ENCODE measurements at places on chromosomes 12 and 14.
A peak's percentile ranks its signal among the peaks of the same experiment; 100 is the strongest.

GRCh38 chr14:103731481-103731880, 15.9 kb downstream of the ZFYVE21 start:
- no peak for DNase-seq

- peak; percentile 15 for DNase-seq
These were observed 187.7 kb downstream of the GALC start for GRCh38 chr14:87805315-87805723.

- DNase-seq, result no peak
These were observed 102.2 kb upstream of the CPNE8 start for GRCh38 chr12:39007619-39008018.

GRCh38 chr14:79342942-79343341, 868.4 kb downstream of the DIO2 start:
- no peak for DNase-seq

GRCh38 chr12:10189653-10190052, 10.8 kb downstream of the TMEM52B start:
- no peak for DNase-seq

DNA sequence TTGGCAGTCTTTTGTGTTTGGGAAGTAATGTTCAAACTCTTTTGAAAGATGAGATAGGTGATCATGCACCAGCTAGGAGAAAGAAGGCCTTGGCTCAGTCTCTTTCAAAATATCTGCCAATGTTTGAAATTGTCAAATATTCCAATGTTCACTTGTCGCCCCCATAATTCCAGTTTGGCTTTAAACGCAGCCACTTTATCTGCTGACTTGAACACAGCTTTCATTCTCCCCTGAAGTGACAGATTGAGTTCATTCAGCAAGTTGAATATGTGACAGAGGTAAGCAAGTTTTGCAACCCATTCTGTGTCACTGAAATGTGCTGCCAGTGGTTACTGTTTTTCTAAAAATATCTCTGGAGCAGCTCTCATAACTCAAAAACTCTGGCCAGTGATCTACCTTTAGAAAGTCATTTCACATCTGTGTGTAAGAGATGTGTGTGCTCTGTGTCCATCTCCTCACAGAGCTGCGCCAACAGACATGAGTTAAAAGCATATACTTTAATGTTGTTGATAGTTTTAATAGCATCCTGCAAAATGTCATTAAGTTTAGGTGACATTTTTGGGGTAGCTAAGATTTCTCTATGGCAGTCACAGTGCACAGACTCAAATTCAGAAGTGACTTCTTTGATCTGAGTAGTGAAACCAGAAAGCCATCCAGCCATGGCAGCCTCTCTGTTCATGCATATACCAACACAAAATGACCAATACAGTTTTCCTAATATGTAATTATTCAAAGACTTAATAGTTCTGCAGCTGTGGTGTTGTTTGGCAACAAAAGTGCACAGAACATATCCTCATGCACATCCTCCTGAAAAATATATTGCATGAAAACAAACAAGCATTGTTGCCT, 614.3 kb upstream of the MIS18BP1 start:
- DNase-seq, result no peak

DNA sequence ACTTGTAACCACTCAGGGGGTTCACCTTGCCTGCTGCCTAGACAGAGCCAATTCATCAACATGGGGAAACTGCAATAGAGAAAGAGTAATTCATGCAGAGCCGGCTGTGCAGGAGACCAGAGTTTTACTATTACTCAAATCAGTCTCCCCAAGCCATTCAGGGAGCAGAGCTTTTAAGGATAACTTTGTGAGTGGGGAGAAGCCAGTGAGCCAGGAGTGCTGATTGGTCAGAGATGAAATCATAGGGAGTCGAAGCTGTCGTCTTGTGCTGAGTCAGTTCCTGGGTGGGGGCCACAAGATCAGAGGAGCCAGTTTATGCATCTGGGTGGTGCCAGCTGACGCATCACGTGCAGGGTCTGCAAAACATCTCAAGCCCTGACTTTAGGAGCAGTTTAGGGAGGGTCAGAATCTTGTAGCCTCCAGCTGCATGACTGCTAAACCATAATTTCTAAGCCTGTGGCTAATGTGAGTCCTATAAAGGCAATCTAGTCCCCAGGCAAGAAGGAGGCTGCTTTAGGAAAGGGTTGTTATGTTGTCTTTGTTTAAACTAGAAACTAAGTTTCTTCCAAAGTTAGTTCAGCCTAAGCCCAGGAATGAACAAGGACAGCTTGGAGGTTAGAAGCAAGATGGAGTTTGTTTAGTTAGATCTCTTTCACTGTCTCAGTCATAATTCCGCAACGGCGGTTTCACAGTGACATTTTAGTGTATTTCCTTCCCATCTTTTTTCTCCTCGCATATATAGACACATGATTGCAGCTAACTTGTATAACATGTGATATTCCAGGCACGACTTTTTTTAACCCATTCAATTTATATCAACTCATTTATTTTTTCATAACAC, 68.9 kb upstream of the NCOR2 start:
- DNase-seq, result peak; percentile 60

DNA sequence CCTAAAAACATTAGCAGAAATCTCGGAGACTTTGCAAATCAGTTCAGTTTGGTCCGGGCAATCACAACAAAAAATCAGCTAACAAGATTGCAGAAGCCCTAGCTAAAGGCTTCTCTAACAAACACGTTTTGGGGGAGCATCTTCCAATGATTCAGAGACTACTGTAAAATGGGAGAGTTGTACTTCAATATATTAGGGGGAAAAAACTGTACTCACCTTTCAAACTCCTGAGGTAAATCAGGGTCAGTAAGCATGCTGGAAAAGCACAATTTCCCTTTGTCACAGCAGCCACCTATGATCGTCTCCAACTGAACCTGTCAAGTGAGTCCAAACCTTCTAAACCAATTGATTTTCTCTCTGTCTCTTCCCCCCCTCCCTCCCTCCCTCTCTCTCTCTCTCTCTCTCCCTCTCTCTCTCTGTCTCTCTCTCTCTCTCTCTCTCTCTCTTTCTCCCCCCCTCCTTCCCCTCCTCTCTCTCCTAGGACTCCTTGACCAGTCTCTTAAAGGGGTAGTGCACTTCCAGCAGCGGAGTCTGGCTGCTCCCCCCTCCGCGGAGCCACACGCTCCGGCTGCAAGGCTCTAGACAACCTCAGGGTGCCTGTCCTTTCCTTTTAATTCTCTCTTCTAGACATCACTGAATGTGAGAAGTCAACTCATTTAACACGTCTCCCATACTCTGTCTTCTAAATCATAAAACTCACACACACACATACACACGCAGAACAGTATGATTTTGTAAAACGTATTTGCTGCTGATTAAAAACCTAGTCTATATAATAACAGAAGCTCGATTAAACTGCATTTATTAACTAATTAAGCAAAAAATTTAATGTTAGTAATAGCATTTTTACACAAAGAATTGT, at the start of gene SOX5:
Gene SOX5, minus strand, starts transcription at position 323 of the 862 bp plus-strand sequence. Its CDS starts 69 bp downstream, at position 254.
- no peak for DNase-seq

GRCh38 chr14:106024983-106025604, 498.7 kb downstream of the TMEM121 start:
- DNase-seq, result no peak

DNA sequence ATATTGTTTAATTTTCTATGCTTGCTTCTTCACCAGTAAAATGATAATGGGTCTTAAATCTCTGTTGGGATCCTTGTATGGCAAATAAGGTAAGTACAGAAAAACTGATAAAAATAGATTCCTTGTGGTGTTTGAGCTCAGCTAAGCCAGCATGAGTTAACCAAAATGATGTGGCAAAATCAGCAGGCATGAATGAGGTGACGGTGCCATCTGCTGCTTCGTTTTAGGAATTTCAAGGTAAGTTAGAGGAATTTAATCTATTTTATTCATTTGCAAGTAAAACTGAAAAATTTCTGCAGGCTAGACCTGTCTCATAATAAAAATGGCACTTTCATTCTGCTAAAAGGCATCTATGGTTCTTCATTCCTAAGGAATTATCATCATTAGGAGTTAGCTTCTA, 10.0 kb upstream of the CLEC7A start:
- DNase-seq, result no peak

GRCh38 chr12:21911832-21912231, 29.4 kb downstream of the ABCC9 start:
- no peak for DNase-seq

DNA sequence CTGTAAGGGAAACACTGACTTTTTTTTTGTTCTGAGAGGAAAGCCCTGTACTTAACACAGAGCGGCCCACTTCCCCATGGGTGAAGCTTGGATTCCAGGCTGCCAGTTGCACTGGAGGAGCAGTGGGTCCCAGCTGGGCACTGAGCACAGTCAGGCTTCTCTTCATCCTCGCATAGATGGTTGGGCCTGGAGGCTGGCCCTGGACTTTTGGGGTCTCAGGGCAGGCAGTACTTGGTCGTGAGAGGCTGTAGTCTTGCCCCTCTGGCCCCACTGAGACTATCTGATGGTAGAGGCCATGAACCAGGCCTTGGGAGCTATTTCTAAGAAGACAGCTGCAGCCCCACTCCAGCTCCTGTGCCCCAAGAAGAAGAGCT, 6.2 kb upstream of the LHX5 start:
- no peak for DNase-seq

DNA sequence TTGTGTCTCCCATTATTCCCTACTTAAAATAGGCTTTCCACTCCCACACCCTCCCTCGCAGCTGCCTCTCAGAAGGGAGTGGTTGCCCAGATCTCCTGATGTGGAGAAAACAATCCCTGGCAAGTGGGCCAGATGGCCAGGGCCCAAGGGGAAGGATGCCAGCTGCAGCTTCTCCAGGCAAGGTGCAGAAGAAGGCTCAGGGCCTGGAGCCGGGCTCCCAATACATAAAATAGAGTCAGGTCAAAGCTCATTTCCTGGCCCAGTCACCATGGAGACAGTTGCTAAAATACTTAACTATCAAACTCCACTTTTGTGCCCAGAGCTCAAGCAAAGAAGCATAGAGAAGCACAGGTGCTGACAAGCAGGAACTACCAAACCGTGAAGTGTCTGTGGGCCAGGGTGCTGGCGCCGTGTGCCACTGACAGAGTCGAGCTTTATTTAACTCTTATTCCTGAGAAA, 45.7 kb upstream of the ITPR2 start:
- DNase-seq, result no peak

DNA sequence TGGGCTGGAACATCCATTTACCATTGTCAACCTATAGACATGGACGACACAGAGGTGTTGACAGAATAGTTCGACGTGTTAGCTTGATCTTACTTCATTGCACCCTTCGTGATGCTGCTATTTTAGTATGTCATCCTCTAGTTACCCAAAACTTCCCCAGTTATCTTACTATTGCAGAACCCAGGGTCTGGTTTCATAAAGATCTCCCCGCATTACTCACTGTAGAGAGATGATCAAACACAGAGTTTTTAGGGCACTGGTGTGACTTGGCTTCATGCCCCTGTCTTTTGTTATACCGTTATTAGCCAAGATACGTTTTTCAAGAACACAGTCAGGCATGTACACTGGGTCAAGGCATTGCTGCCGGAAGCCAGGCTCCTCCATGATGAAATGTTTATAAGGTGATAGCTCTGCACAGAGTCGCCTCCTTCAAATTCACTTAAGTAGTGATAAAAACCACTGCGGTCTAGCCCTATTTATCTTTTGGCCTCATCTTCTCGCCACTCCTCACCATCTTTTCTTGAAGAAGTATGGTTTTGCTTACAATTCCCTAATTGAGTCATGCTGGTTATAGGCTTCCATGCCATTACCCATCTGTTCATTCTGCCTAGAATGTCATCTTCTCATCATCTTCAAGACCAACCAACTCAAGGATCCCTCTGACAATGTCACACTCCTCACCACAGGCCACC, 1127.9 kb downstream of the VRK1 start:
- no peak for DNase-seq

DNA sequence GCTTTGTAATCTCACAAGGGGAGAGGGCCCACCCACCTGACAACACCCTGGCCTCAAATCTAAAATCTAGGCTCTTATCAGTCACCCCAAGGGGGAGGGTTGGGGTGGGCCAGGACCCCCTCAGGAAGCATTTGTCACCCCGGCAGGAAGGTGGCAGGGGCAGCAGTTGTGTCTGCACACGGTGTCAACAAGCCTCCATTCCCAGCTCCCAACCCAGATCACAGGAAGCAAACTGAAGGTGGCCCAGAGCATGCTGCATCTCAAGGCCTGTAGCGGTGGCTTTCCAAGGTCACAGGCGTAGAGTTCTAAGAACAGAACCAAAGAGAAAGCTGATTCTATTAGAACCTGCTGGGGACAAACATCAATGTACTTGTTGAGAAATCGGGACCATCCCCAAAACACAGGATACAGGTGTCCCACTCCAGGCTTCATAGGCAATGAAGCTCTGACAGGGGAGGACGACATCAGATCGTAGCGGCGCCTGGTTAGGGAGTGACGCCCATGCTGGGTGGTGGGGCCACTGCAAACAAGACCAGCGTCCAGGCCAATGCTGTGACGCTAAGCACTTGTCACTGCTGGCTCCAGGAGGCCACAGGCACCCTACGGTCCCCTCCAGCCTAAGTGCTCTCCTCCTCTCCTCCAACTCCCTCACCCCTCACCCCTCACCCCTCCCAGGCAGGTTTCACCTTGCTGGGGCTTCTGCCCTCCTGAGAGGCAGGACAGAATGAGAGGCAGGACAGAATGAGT, 52.9 kb downstream of the CCDC88C start:
- no peak for DNase-seq

DNA sequence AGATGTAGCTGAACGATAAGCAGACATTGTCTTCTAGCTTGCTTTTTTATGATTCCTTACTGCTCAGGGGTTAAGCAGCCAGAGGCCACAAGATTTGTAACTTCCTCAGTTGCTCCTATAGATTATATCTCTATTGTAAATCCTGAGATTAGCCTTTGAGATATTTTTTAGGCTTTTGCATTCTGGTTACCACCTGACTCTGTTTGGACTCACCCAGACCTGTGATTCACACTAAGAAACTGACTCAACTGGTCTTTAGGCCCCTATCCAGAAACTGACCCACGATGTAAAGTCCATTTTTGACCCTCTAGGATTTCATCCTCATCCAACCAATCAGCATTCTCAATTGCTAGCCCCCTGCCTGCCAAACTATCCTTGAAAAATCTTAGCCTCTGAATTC, 194.4 kb downstream of the RASSF9 start:
- no peak for DNase-seq

DNA sequence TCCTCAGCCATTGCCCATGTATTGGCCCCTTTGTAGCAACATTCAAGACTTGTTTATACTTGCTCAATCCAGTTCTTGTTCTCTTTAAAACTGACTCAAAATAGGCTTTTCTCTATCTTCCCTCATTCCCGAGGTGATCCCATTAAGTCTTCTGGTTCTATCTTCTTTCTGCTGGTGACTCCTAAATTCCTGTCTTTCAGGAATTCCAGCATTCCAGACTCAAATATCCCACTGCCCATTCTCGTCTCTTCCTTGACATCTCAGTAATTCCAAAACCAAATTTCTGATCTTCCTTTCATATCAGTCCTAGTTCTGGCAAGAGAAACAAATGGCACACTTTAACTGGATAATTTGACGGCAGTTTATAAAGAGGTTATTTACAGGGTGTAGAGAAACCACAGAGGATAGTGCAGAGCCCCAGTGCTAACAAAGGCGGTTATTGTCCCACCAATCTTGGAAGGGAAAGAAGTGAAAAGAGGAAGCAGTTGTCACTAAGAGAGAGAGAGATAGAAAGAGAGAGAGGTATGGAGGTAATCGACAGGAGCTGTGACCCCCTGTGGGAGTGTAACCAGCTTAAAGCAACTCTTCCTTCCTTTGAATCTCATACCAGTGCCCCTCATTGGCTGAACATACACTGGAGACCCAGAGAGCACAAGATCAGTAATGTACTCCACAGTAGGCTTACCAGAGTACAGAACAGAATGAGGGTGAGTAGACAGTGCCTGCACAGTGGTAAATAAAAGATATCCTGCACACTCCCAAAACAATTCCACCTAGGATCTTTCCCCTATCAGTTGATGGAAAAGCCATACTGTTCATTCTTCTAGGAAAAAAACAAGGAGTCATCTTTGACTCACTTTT, 177.6 kb upstream of the LMNTD1 start:
- no peak for DNase-seq

GRCh38 chr14:61406198-61406597, 84.8 kb downstream of the PRKCH start:
- no peak for DNase-seq

All from stimulated activated CD8-positive, alpha-beta memory T cell treated with anti-CD3 and anti-CD28 coated beads, Interleukin-15, amount 100 ng/mL, for 48 hours (primary cell).